ENCODE measurements at places on chromosomes 16 and 17. TPM values are rescaled to one million over a fixed set of nuclear protein-coding genes. Genes with fewer than 3 reads are reported as not detected.

LRRC75A gene
- total RNA-seq: 4.4 TPM

NXN gene
- 66.5 TPM for total RNA-seq

KRT36 gene
- total RNA-seq: 0.33 TPM

FBXW10 gene
- total RNA-seq: not detected

RCVRN gene
- 0.36 TPM for total RNA-seq

COX6A2 gene
- total RNA-seq: not detected

OR1A1 gene
- total RNA-seq: not detected

- no peaks in the 10 kb centered on the region for H3K4me1 ChIP-seq
- H3K27me3 ChIP-seq: no peaks in the 10 kb centered on the region
- H3K4me3 ChIP-seq: no peak overlapping the region
- H3K27ac ChIP-seq: no peak overlapping the region
These were observed 40.8 kb downstream of the HS3ST3A1 start for GRCh38 chr17:13560935-13561334.

GRCh38 chr16:74080311-74080710 is 216.3 kb upstream of the PSMD7 start:
- no peak overlapping the region for H3K4me3 ChIP-seq
- no peaks in the 10 kb centered on the region for H3K27me3 ChIP-seq
- no peaks in the 10 kb centered on the region for H3K36me3 ChIP-seq
- no peak for DNase-seq
- H3K4me1 ChIP-seq: no peaks in the 10 kb centered on the region

GRCh38 chr17:81574643-81574956 is 22.4 kb upstream of the FAAP100 start:
- no peak overlapping the region for H3K27ac ChIP-seq
- H3K36me3 ChIP-seq: peaks cover 49% of the 10 kb centered on the region
- no peak overlapping the region for H3K4me3 ChIP-seq
- no peaks in the 10 kb centered on the region for H3K27me3 ChIP-seq
- no peak for DNase-seq

DNA sequence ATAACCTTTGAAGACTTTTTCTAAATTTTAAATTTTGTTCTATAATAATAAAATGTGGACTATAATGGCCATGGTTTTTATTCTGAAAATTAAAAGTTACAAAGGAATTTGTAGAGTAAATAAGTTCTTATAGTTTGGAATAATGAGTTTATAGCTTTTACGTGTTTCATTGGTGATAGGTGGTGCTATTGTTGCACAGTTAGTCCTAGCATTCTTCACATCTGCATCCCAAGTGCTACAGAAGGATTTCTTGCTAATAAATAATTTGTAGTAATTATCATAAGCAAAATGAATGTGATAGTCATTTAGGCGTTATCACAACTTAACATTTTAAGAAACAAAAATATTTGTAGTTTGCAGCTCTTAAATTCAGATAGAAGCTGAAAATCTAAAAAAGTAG is 67.9 kb downstream of the BCAS3 start:
- no peaks in the 10 kb centered on the region for H3K27me3 ChIP-seq
- H3K4me1 ChIP-seq: no peaks in the 10 kb centered on the region
- DNase-seq: no peak
- no peak overlapping the region for H3K27ac ChIP-seq

GRCh38 chr17:4600563-4600962 is 16.2 kb downstream of the SMTNL2 start:
- peak overlapping the region; percentile 68 for H3K27ac ChIP-seq
- no peaks in the 10 kb centered on the region for H3K4me1 ChIP-seq
- H3K4me3 ChIP-seq: no peak overlapping the region
- no peaks in the 10 kb centered on the region for H3K27me3 ChIP-seq
- no peak for DNase-seq
- H3K36me3 ChIP-seq: no peaks in the 10 kb centered on the region

- no peak for DNase-seq
- no peak overlapping the region for H3K4me3 ChIP-seq
- peaks cover 17% of the 10 kb centered on the region for H3K4me1 ChIP-seq
- H3K27me3 ChIP-seq: no peaks in the 10 kb centered on the region
These were observed 1.3 kb downstream of the NQO1 start for GRCh38 chr16:69724981-69725479.

GRCh38 chr17:35788477-35789368 is 6.7 kb downstream of the MMP28 start:
- peak; percentile 67 for DNase-seq
- H3K36me3 ChIP-seq: no peaks in the 10 kb centered on the region
- H3K27me3 ChIP-seq: no peaks in the 10 kb centered on the region
- H3K4me1 ChIP-seq: peaks cover 79% of the 10 kb centered on the region
- peak overlapping the region; percentile 82 for H3K27ac ChIP-seq
- no peak overlapping the region for H3K4me3 ChIP-seq

- no peak overlapping the region for H3K4me3 ChIP-seq
- H3K36me3 ChIP-seq: no peaks in the 10 kb centered on the region
- H3K27ac ChIP-seq: no peak overlapping the region
- no peak for DNase-seq
- no peaks in the 10 kb centered on the region for H3K4me1 ChIP-seq
These were observed 31.8 kb upstream of the APPBP2 start for GRCh38 chr17:60557805-60558204.

DNA sequence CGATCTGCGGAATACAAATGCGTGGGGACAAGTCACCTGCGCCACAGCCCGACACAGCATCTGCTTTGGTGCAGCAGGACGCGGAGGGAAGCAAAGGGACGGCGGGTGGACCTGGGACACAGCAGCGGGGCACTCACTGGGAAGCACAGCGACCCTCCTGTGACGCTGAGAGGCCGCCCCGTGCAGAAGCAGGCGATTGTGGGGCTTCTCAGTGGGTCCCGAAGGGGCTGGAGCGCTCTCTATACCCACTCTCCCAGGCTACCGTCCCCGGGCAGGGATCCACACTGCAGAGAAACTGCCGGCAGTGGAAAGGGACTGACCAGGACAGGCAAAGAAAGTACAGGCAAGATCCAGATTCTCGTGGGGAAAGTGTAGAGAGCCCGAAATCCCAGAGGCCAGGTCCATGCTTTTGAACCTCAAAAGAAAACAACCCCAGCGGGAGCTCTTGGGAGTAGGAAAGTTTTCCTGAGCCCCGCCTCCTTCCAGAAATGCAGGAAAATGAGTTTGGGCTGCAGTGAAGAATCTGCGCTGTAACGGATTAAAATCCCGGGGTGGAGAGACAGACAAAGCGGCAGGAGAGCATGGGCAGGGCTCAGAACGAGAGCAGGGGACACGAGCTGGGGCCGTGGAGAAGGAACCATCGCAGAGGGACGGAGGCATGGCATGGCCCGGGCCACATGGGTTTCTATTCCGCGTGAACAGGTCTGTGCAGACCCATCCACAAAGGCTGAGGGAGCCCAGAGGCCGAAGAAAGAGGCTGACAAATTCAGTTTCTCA is 12.7 kb downstream of the COX4I1 start:
- no peak overlapping the region for H3K4me3 ChIP-seq
- H3K27ac ChIP-seq: no peak overlapping the region
- DNase-seq: no peak
- no peaks in the 10 kb centered on the region for H3K4me1 ChIP-seq
- H3K27me3 ChIP-seq: no peaks in the 10 kb centered on the region

- H3K4me3 ChIP-seq: no peak overlapping the region
- H3K27me3 ChIP-seq: no peaks in the 10 kb centered on the region
- no peaks in the 10 kb centered on the region for H3K36me3 ChIP-seq
- DNase-seq: no peak
- H3K27ac ChIP-seq: peak overlapping the region; percentile 0
These were observed 81.5 kb downstream of the GAS7 start for GRCh38 chr17:10116753-10117420.

DNA sequence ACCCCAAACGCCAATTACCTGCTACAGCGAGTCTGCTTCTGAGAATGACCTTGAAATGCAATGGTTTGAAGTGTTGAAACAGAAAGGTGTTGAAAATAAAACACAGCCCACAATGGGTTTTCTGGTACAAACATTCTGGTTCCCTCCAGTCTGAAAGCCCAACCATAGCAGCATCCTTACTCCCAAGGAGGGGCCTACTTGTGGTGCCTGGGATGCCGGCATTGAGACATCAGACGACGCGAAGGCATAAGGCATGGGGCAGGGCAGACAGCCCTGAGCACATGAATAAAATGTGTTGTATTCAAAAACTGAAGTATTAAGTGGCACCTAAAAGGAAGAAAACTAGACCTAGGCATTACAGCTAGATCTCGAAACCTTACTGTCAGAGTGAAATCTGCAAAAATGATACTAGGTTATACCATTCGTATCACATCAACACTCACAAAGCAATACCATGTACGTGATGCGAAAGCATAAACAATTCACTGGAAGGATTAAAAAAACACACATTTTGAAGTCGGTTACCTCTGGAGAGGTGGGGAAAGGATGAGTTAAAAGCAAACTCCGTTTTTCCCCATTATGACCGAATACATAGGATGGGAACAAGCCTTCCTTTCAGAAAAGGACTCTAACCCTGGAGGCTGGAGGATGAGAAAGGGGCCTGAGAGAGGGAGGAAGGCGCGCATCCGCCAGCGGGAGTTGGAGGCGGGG is 702 bp downstream of the NUDT21 start:
- peak overlapping the region; percentile 88 for H3K27ac ChIP-seq
- H3K27me3 ChIP-seq: no peaks in the 10 kb centered on the region
- peak overlapping the region; percentile 90 for H3K4me3 ChIP-seq
- DNase-seq: no peak
- no peaks in the 10 kb centered on the region for H3K36me3 ChIP-seq

- peak overlapping the region; percentile 95 for H3K4me3 ChIP-seq
- no peaks in the 10 kb centered on the region for H3K27me3 ChIP-seq
- no peak for DNase-seq
- peak overlapping the region; percentile 94 for H3K27ac ChIP-seq
These were observed 2.5 kb downstream of the PHF12 start for GRCh38 chr17:28948873-28949184.

DNA sequence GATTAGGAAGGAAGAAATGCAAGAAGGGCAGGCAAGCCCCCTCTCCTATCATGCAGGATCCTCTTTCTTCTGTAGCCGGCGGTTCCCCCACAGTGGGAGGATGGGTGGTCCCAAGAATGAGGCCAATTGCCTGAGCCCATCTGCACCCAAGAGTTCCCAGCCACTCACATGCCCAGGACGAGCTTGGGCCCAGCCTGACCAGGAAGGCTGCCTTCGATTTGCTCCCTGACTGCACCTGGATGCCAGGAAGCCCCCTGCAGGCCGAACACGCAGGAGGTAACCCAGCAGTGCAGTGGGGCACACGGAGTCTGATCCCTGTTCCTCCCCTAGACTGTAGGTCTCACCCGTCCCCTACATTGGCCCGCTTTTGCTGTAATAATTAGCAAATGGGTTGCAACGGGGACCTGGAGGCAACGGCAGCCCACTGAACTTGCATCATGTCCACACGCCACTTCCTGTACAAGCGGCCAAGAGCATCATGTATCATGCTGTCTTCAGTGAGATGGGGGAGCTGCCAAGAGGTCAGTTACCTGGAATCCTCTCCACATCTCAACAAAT is 67.5 kb downstream of the AMFR start:
- H3K4me1 ChIP-seq: peaks cover 14% of the 10 kb centered on the region
- no peak overlapping the region for H3K4me3 ChIP-seq
- peak; percentile 65 for DNase-seq
- no peaks in the 10 kb centered on the region for H3K27me3 ChIP-seq

DNA sequence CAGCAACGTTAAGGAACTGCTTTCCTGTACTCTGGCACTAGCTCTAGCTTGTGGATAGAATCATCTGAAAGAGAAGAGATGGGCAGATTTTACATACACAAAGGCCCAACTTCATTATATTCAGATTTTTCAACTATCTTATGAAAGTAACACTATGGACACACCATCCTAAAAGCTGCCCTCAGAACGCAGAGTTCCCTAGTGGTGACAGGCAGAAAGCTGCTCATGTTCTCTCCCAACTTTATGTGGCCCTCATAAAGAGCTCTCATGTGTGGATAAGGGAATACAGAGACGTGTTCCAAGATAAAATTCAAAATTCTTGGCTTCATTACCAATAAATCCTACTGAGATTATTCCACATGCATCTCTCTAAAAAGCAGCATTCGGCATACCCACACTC is 1.5 kb downstream of the CFAP20 start:
- DNase-seq: no peak
- no peaks in the 10 kb centered on the region for H3K27me3 ChIP-seq
- H3K4me1 ChIP-seq: no peaks in the 10 kb centered on the region
- no peaks in the 10 kb centered on the region for H3K36me3 ChIP-seq
